Stimulated activated CD4-positive, alpha-beta T cell treated with anti-CD3 and anti-CD28 coated beads, Interleukin-1b, Interleukin-23, amount 100 ng/mL, for 4 hours (primary cell): ENCODE measurements at places on chromosomes 6 and 20.

DNA sequence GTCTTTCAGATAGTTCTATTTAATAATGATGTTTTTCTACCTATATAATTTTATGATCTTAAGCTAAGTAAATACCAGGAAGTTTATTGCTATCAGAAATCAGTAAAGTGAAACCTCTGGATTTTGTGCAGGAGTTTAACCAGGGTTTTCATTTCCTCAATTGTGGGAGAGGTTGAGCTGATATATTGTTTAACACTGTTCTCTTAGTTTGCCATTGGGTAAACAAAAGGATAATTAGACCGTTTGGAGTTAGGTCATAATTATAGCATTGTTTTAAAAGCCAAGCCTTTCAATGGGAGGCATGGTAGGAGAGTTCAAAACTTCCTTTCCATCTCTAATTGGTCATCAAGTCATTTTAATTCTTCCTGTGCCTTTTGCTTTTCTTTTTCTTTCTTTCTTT is 58.7 kb downstream of the STXBP5 start:
- no peak for DNase-seq

GRCh38 chr6:139939189-139939979 is 564.9 kb upstream of the CITED2 start:
- DNase-seq: no peak

- no peak for DNase-seq
Measured at GRCh38 chr6:139334806-139335446, 39.5 kb downstream of the CITED2 start.

- no peak for DNase-seq
Measured at GRCh38 chr6:128139519-128139918, 238.7 kb upstream of the THEMIS start.

DNA sequence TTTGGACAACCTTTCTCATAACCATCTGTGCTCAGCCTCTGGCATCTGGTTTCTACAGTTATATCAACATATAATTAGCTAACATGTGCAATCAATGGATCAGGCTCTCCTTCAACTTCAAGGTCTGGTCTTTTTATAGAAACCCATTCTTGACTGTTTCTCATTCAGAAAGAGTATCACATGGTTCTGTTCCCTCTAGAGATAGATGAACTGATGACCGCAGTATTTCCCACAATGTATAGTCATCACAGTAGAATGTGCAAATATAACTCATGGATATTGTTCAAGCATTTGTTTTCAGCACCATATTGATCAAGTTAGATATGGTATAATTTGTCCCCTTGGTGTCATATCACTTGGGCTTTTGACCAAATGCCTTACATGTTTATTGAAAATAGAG is 656.2 kb downstream of the FRK start:
- DNase-seq: no peak

DNA sequence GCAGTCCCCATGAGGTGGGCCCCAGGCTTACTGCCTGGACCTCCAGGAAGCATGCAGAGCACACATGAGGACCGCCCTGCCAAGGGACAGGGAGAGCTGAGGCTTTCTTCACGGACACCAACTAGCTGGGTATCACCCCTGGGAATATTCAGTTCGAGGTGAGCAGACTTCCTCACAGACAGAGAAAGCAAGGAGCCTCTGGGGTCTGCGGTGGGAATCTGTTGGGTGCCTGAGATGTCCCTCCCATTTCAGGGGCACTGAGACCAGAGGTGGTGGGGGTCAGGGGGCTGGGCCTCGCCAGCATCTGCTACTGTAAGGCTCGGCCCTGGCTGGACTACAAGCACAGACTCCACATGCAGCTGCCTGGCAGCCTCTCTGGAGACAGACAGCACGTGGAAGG is 74.3 kb upstream of the SYNDIG1 start:
- DNase-seq: no peak

DNA sequence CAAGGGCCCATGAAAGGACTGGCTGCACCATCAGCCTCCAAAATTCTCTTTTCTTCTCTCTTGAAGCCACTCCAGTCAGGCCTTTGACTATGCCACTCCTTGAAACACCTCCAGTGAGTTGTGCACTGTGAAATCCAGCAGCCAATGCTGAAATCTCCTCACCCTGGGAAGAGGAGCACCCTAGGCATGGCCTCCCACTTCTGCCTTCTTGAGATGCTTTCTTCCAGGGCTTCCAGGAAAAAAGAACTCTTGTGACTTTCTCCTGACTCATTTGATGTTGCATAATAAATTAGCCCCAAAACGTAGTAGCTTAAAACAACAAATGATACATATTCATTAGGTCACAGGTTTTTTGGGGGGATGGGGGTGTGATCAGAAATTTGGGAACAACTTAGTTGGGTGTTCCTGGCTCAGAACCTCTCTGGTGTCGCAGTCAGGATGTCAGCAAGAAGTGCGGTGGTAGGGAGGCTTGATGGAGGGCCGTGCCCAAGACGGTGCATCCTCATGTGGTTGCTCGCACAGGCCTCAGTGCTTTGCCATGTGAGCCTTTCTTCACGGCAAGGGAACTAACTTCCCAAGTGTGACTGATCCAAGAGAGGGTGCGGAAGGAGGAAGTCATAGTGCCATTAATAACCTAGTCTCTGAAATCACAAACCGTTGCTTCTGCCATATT is 12.1 kb downstream of the NCR2 start:
- no peak for DNase-seq

DNA sequence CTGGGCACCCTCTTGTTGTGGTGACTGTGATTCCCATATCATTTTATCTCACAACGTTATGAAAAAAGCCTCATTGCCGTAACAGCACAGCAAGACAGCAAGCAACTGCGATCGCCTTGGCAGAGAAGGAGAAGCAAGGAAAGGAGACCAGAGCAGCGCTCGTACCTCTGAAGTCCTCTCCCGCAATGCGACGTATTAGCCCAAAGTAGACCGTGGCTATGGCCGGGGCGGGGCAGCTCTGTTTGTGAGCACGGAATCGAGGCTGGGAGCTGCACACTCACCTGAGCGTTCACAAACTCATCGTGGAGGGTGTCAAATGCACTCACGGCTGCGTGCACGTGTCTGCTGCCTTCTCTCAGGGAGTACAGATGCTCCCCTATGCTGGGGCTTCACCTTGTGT is 76.1 kb downstream of the YTHDF1 start:
- DNase-seq: no peak

- DNase-seq: no peak
Measured at GRCh38 chr6:26240157-26241032, 124.6 kb upstream of the BTN3A2 start.

DNA sequence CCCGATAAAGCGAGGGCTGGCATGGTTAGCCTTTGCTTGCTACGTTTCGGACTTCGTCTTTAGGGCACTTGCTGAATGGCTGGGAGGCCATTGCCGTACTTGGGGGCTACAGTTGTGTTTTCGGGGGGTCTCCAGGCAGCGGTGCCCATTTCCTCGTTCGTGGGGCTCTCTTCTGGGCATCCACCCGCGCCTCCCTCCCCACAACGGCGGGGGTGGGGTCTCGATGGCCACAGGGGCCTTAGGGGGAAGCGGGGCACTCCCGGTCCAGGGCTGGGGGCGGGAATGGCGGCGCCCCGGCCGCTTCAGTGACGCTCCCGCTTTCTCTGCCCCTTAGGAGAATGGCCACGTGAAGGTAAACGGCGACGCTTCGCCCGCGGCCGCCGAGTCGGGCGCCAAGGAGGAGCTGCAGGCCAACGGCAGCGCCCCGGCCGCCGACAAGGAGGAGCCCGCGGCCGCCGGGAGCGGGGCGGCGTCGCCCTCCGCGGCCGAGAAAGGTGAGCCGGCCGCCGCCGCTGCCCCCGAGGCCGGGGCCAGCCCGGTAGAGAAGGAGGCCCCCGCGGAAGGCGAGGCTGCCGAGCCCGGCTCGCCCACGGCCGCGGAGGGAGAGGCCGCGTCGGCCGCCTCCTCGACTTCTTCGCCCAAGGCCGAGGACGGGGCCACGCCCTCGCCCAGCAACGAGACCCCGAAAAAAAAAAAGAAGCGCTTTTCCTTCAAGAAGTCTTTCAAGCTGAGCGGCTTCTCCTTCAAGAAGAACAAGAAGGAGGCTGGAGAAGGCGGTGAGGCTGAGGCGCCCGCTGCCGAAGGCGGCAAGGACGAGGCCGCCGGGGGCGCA is 2.4 kb downstream of the MARCKS start:
- DNase-seq: no peak

DNA sequence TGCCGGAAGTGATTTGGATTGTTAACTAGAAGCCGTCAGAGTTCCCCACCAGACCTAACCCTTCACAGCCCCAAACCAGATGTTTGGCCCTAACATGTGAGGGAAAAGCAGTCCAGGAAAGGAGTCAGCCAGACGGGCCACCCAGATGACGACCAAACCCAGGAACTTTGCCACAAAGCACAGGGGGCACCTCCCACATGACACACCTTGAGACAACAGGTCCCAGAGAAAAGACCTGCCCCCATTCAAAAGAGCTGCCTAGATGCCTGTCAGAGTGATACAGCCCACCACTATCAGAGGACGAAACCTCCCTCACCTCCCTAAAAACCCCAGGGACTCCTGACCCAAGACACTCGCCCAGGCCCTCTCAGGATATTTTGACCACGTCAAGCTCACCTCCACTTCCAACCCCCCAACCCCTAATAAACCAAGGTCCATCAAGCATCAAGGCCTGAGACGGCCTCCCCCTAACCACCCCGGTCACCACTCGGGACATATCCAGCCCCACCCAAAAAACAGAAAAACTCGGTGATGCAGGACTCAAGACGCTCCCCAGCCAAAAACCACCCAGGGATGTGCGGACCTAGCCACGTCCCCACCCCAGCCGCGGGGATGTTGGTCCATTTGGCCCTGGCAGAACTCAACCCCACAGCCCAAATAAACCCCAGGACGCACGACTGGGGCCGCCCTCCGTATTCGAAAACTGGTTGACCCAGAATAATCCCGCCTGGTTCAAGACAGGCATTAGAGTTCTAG is 662 bp downstream of the ZNF343 start:
- no peak for DNase-seq

GRCh38 chr6:16092990-16093389 is 35.9 kb upstream of the MYLIP start:
- no peak for DNase-seq

- DNase-seq: no peak
Measured at GRCh38 chr6:137097057-137097456, 52.3 kb upstream of the IL20RA start.

DNA sequence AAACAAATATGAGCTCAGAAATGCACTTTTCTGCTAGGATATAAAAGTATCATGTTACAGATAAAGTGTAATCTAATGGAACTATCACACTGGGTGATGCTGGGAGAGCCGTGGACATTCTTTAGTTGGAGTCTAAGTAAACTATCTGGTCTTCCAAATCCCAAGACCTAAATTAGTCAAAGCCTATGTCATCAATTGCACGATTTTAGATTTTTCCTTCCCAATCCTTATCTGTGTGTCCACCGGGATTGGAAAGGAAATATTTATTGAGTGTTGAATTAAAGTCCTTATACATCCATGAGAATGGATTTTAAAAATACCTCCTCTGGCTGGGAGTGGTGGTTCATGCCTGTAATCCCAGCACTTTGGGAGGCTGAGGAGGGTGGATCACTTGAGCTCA is 19.6 kb upstream of the MRAP2 start:
- no peak for DNase-seq

GRCh38 chr6:129390900-129391299 is 319.1 kb downstream of the ARHGAP18 start:
- no peak for DNase-seq

DNA sequence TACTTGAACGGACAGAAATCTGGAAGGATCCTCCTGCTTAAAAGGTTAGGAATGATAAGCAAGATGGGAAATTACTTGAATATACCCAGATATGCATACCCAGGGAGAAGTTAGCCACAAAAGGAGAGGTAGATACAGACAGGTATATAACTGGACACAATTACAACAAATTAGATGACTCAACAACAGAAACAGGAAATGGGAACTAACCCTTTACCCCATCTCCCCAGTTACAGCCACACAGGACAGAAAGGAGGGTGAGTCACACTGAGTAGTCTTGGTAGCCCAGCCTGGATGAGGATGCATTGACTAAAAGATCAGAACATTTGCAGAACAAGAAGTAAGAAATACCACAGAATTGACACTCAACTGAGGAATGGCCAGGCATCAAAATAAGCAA is 61.2 kb downstream of the C6orf52 start:
- DNase-seq: no peak

- no peak for DNase-seq
Measured at GRCh38 chr20:12966468-12967085, 42.2 kb upstream of the SPTLC3 start.

DNA sequence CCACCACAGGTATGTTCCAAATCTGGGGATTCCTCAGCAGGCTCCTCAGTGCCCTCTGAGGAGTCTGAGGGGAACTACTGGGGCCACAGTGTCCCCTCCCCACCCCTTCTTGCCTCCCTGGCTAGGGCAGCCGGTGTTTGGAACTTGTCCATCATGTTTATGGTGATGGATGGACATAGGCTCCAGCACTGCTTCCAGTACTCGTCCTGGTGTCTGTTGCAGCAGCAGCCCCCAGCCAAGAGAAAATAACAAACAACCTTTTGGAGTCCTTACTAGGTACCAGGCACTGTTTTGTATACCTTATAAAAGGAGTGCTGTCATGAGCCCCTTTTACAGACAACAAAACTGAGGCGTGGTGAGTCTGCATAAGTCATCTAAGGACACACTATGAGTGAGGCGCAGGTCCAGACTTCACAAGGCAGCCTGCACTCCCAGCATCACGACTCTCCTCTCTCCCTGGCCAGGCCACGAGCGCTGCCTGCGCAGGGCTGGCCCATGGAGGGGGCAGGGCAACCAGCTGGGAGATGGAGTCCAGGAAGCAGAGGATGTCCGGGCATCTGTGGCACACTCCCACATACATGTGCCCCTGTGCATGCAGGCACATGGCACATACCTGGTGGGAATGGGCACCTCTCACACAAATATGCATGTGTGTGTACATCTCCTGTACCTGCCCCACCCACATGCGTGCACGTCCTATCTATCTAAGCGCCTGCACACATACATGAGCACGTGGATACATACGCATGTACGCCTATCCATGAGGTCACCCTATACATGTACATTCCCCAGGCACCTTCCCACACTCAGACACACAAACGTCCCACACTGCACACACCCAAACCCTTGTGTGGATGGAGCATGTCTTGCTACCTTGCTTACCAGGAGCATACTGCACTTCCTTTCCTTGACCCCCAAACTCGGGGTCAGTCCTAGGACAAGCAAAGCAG is 152.7 kb downstream of the VEGFA start:
- no peak for DNase-seq

GRCh38 chr20:56808732-56809131 is 179.6 kb downstream of the TFAP2C start:
- no peak for DNase-seq

GRCh38 chr6:10269814-10270472 is 144.9 kb downstream of the TFAP2A start:
- DNase-seq: no peak

DNA sequence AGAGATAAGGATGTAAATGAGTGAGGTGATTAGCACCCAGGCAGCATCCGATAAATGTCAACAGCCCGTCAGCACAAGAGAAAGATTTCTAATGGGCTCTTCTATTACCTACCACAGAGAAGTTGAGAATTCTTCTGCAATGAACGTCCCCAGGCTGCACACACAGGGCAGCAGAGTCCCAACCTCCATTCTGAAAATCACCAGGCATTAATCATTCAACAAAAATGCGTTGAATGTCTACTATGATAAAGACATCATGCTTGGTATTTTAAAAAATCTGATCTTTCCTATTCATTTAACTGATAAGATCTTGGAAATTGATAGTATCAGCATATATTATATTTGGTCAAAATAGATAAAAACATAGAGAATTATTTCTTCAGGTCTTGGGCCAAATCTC is 59.5 kb upstream of the VGLL2 start:
- no peak for DNase-seq
